Activated CD4-positive, alpha-beta T cell treated with anti-CD3 and anti-CD28 coated beads for 24 hours (primary cell): ENCODE measurements at places on chromosomes 2 and 18.

DNA sequence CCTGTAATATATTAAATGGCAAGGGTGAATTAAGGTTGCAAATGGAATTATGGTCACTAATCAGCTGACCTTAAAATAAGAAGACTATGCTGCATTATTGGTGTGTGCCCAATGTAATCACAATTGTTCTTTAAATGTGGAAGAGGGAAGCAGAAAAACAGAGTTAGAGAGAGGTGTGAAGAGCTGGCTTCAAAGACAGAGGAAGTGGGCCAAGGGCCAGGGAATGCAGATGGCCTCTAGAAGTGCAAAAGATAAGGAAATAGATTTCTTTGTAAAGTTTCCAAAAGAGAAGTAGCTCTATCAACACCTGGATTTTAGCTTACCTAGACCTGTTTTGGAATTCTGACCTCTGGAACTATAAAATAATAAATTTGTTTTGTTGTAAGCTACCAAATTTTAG is 276.0 kb downstream of the LRRTM1 start:
- no peak for DNase-seq

GRCh38 chr2:218026244-218026643 is 23.4 kb upstream of the TNS1 start:
- DNase-seq: no peak

DNA sequence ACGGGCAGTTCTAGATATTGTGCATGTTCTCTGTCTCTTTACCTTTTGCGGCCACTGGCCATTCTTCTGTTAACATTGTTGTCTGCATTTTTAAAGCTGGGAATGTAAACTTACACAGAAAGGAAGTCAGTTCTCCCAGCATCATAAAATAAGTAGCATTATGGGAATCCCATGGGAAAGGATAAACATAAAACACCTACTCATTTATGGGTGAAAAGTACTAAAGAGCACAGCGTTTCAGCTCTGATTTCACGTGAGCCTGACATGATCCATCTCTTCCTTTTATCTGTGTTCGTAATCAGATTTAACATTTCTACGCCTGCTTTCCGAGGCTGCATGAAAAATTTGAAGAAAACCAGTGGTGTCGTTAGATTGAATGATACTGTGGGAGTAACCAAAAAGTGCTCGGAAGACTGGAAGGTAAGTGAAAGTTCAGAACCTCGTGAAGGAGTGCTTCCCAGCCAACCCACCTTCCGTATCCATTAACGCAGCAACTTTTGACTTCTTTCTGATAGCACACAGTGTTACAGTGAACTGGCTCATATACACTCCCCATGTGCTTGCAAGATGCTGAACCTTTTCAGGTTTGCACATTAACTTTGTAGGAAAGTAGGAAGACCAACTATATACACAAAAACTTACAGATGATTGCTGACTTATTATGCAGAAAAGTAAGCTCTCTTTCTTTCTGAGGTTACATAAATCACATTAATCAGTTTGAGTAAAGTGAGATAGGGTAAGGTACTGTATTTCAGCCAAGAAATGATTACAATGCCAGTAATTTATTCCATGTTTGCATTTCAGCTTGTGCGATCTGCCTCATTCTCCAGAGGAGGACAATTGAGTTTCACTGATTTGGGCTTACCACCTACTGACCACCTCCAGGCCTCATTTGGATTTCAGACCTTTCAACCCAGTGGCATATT is 86.5 kb upstream of the TTC39C start:
- DNase-seq: no peak

DNA sequence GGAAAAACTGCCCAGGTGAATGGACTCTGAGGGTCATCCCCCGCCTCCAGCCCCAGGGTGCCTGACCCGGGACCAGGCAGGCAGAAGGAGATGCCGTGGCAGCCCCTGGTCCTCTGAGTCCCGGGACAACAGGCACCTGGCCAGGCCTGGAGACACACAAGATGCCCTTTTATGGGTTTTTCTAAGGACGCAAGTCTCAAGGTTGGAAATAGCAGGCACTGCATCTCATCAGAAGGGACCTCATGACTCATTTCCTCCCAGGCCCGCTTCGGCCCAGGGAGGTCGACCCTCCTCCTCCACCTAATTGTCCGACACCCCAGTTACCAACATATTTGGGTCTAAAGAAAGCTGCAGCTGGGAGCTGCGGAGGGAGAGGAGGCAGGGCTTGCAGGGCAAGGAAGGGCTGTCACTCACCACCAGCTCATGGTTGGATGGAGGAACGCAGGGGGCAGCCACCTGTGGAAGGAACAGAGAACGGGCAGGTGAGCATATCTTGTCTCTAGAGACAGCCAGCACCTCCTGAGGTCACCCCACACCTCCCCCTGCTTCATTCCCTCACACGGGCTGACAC is 82.9 kb downstream of the TNS1 start:
- no peak for DNase-seq

DNA sequence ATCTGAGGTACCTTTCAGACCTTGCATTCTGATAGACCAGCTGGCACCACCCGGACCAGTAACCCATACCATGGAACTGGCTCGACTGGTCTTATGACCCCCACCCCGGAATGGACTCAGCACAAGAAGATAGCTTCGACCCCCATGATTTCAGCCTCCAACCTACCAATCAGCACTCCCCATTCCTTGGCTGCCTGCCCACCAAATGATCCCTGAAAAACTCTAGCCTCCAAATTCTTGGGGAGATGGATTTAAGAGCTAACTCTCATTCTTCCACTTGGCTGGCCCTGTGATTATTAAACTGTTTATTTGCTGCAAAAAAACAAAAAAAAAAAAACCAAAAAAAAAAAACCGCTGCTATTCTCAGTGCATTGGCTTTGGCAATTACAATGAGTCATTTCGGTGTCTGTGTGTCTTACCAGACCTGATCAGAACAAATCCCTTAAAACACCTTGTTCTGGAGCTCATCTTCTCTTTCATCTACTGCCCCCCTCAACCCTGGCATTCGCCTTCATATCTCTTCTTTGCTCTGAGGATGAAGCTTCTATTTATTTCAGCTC is 60.1 kb upstream of the KIF5C start:
- no peak for DNase-seq
